NCI-H1436 (cell line): ENCODE measurements at places on chromosomes 5 and 9.

DNA sequence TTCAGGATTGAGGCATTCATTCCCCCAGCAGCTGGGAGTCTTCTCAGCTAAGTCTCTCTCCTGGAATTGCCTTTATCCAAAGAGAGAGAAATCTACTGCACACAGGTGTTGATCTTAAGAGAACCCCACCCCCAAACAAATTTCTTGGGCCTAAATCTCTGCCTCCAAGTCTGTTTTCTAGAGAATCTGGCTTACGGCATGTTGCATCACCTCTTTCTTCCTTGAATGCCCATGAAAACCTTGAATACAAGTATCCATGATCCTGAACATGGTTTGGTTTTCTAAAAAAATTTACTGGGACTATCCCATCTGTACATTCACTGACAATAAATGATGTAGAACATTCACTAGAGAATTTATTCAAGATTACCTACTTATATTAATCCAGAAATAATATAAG, 401.6 kb downstream of the PDE4D start:
- DNase-seq: no peak

DNA sequence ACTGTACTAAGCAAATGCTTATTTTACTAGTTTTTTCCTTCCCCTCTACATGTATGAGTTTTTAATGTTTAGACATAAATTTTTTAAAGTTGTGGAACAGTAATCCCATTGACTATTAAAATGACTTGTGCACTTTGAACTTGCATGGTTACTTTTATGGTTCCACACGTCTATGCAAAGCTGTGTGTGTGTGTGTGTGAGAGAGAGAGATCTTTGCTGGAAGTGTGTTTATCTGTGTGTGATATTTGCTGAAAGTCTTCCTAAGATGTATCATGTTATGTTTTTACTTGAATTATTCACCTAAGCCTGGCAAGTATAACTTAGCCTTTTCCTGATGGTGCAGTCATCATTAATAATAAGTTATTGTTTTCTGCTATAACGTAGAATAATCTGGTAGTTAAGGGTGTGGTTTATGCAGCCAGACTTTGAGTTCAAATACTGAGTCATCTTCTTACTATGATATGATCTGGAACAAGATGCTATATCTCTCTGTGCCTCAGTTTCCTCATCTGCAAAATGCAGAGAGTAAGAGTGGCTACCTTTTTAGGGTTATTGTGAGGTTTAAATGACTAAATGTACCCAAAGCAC, 138.6 kb downstream of the SMARCA2 start:
- no peak for DNase-seq

- DNase-seq: no peak
Observed at GRCh38 chr5:56215019-56215830, 17.9 kb downstream of the ANKRD55 start.

DNA sequence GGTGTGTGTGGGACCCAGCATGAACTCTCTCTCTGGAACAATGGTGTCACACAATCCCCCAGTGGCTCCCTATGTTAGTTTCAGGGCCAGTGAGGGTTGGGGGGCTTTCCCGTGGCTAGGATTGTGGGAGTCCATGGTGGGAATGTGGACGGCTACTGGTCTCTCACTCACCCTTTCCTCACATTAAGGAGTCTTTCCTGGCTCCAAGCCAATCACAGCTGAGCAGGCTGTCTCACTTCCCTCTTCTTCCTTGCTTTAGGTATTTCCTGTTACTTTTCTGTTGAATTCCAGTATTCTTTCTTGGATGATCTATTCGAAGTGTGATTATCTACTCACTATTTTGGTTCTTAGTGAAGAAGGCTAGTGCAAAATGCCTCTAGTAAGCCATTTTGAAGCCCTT, 324.4 kb upstream of the MPDZ start:
- DNase-seq: no peak

DNA sequence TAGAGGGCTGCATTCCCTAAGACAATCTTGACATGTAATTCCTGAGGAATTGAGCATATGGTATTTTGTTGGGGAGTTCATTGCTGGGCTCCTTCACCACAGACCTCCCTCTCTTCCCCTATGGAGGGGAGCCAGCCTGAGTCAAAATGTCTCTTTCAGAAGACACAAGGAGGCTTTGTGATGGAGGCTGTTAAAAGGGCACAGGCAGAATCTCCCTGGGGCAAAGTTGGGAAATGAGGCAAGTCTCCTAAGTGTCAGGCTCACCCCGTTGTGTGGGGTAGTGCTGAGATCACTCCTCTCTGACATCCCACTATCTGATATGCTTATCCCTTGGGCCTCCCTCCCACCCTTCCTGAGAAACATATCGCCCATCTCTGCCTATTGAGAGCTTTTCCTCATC, 30.6 kb downstream of the GFRA3 start:
- no peak for DNase-seq

DNA sequence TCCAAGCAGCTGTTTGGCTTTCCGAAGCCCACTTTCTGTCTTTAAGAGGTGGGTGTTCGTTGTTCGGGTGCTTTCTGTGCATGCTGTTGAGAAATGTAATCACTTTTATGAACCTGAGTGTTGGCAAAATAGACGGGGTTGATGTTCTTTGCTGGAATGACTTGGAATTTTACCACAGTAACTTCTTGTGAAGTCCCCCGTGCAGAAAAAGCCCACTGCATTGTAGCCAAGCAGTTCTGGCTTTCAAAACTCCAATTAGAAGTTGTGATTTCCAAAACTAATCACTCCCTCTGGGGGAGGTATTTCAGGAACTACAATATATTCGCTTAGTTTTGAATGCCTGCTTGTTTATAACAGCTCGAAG, 111.1 kb downstream of the PAM start:
- no peak for DNase-seq

DNA sequence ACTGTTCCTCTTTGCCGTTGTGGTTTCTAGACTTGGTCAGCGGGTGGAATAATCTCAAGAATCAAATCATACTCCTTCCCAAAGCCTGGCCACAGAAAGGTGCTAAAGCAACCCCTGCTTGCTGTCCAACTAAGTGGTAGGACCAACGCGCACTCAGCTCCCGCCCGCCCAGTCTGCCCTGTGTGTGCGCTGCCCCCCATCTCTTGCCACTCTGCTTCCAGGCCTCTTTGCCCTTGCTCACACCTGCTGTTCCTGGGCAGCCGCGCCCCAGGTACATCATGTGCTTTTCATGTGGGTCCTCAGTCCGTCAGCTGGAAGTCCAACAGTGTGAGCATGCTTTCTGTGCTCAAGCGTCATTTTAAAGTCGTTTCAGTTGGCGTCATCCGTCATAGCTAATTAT, 65.5 kb downstream of the SYK start:
- DNase-seq: no peak

DNA sequence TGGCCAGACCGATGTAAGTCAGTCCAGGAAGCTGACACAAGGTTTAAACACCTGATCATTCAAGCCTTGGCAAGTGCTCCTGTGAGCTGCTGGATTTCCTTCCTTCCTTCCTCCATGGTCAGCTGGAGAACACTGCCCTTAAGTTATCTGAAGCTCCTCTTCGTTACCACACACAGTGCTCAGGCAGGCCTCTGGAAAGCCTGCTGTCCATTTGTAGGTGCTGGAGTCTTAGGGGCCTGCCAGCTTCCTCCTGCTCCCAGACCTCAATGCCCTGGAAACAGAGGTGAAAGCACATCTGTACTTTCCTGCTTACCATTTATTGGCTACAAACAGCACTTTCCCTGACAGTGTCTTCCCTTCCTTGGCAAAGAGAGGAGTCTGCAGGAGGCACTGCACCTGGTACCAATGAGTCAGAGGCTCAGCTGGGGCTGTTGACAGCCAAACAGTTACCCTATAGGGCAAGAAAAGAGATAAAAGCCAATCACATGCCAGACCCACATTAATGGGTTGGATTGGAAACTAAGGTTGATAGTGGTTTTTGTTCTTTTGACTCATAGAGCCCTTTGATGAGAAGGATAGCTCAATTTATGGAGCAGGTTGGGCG, 72.6 kb upstream of the PUM3 start:
- DNase-seq: no peak

DNA sequence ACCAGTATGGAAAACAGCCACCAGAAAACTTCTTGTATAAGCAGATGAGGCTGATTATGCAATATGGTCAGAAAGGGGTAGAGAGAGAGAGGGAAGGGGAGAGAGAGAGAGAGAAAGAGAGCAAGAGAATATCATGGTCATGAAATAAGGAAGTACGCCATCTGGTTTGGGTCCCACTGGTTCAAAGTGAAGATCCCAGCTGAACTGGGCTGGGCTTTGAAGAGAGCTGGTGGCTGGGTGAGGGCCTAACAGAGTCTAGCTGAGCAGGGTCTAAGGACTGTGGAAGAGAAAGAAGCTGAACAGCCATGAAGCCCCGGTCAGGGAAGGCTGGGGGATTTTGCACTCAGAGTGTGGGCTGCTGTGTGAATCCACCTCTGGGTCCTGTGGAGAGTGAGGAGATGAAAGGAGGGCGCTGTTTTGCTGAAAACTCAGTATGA, 14.6 kb downstream of the TRIM14 start:
- DNase-seq: no peak

- no peak for DNase-seq
Observed at GRCh38 chr9:21741151-21741550, 61.3 kb upstream of the MTAP start.

DNA sequence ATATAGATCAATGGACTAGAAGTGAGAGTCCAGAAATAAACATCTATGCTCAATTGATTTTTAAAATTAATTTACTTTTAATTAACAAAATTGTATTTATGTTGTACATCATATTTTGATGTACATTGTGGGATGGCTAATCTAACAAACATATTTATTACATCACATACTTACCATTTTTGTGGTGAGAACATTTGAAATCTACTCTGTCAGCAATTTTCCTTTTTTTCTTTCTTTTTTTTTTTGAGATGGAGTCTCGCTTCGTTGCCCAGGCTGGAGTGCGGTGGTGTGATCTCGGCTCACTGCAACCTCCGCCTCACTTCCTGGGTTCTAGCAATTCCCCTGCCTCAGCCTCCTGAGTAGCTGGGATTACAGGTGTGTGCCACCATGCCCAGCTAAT, 32.4 kb upstream of the SHB start:
- no peak for DNase-seq

DNA sequence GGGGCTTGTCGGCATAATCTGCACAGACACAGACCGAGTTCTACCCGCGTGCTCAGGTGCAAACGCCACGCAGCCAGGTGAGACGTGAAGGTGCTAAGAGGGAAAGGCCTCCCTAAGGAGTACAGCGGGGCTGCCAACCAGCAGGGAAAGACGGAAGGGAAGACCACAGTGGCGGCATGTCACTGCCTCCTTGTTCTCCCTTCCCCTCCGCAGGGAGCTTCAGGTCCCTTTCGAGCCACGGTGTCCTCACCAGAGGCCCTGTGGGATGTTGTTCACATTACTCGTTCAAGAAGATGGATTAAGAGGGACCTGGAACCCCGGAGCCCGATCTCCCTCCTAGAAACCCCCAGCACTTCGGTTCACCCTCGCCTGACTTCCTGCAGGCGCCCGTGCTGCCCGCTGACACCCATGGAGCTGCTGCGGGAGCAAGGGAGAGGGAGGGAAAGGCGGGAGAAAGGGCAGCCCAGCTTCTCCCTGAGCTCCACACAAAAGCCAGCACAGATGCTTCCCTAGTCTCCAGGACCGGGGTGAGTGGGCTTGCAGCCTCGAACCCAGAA, 686 bp downstream of the BRD9 start:
- DNase-seq: no peak

DNA sequence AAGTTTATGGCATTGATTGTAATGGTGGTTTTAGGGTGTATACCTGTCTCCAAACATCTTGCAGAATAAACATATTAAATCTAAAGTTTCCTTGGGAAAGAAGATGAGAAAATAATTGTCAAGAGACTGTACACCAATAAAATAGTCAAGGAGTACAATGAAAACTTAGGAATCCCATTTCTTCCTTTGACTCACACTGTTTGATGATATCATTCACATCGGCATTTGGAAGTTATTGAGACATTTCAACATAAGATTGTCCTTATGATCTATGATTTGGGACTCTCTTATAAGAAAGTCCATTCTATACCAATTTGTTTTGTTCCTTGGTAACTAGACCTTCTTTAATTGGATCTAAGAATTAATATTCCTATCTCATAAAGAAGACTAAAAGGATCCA, 482.7 kb downstream of the RAB3C start:
- DNase-seq: no peak

DNA sequence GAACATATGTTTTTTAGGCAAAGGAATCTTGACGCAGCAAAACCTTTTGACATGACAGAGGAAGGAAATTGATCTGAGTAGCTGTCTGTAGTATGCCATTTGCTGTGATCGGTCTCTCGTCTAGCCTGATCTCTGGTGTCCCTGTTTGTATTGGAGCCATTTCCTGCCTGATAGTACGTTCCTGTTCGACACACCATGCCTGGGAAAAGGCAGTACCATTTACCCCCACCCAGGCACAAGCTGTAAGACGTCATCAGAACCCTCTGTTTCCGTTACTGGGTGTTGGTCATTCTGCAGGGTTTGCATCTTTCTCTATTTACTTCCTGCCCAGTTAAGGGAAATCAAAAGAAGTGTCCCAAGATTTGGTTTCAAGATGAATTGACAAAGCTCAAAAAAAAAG, 129.7 kb downstream of the CEMIP2 start:
- DNase-seq: no peak

DNA sequence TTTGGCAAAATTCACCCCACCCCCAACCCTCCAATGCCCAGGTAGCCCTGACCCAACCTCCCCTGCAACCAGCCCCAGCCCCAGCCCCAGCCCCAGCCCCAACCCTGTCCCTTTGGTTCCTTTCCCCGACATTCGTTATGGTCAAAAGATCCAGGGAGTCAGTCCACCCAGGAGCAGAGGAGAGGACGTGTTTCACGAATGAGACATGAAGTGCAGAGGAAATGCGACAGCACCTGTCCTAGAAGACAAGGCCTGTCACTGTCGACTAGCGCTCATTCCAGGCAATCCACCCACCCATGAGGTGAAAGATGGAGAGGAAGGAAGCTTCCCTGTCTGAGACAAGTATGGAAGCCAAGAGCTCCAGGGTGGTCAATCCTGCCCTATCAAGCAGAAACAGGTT, 485.0 kb downstream of the SPATA31A7 start:
- no peak for DNase-seq

GRCh38 chr9:117535434-117535833, 120.6 kb upstream of the ASTN2 start:
- no peak for DNase-seq

GRCh38 chr9:91053824-91054223, 252.2 kb downstream of the SYK start:
- DNase-seq: no peak

GRCh38 chr9:135408476-135409254, 70.9 kb upstream of the PPP1R26 start:
- DNase-seq: no peak
